HFF-Myc (cell line): ENCODE measurements at places on chromosomes 7 and 10.

GRCh38 chr7:63998549-63998948, at the start of gene ZNF722:
TSS of gene ZNF722 (plus strand) at chr7:63998849. CDS start at chr7:63998962, 113 bp downstream.
- DNase-seq: no peak

DNA sequence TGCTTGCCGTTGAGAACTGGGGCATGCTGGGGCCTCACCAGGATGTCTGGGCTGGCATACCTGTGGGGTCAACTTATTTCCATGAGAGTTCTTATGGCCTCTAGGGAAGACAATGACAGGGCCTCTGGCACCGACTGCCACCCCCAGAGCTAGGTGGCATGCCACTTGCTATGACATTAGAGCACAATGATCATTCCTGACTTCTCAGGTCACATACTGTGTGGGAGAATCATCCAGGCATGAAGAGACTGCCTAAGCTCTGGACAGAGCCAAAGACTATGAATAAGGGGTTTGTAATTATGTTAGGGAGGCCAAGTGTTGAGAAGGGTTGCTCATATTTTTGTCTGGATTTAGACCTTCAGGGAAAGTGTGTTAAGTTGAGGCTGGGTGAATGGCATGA, 97.5 kb downstream of the PTPN20 start:
- DNase-seq: no peak

DNA sequence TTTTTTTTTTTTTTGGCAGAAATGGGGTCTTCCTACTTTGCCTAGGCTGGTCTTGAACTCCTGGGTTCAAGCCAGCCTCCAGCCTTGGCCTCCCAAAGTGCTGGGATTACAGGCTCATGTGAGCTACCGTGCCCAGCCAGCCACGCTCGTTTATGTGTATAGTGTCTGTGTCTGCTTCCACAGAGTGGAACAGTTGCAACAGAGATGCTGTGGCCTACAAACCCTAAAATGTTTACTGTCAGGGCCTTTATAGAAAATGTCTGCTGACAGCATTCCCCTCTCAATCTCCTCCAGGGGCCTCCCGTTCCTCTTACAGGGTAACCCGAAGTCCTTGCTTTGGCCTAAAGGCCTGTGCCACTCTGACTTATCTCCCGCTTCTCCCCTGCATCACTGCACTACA, 87.6 kb upstream of the LEP start:
- no peak for DNase-seq

DNA sequence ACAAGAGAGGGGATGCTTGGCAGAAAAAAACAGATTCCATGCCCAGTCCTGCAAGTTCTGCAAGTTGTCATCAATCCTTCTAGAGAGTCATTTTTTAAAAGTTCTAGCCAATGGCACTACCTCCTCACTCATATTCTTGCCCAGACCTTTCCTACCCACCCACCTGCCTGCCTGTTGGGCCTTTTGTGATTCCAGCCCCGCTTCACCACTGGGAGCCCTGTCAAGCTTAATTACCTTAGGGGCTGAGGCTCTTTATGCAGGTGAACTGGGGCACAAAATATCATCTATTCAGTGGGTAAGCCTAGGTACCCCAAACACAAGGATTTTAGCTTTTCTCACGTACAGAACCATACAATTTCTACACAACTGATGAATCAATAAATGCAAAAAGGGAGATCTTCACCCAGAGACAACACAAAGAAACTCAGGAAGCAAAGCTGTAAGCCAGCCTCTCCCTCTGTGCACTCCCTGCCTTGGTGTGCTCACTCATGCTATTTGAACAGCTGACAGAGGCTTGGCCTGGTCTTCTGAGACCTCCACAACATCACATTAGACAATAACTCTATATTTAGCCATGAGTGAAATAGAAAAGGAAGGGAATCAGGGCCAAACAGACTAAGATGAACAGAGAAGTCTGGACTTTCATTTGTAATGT, 222.6 kb downstream of the HTR7 start:
- no peak for DNase-seq

- peak; percentile 29 for DNase-seq
Observed at GRCh38 chr10:42475168-42476098, 162.9 kb downstream of the ZNF33B start.

DNA sequence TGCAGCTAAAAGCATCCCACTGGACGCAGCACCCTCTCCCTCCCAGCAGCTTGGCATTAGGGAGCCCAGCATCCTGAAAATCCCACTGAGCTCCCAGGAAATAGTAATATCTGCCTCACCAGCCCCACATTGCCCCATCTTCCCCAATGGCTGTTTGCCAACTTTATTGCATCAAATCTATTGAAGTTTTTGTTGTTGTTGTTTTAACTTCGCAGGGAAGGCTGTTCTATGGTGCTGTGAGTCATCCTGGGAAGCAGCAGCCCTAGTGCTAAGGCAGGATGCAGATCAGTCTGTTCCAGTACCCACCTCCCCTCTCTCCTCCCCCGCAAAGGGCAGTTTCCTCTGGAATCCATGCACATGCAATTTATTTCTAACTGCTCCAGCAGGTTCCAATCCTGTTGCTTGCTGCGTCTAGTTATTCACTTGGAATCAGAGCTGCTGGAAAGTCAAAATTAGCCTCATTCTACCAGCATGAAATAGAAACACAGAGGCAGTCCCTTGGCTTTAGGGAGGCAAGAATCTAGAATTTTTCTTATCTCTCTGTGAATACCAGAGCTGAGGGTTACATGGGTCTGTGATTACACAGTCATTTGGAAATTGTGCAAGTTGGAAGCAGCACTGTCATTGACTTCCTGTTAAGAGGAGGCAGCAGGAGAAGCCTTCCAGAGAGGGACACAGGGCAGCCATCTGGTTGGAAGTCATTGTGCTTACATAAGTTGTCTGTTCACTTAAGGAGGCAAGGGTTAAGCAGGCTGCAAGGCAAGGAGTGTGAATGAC, 115.9 kb upstream of the CACUL1 start:
- peak; percentile 66 for DNase-seq

DNA sequence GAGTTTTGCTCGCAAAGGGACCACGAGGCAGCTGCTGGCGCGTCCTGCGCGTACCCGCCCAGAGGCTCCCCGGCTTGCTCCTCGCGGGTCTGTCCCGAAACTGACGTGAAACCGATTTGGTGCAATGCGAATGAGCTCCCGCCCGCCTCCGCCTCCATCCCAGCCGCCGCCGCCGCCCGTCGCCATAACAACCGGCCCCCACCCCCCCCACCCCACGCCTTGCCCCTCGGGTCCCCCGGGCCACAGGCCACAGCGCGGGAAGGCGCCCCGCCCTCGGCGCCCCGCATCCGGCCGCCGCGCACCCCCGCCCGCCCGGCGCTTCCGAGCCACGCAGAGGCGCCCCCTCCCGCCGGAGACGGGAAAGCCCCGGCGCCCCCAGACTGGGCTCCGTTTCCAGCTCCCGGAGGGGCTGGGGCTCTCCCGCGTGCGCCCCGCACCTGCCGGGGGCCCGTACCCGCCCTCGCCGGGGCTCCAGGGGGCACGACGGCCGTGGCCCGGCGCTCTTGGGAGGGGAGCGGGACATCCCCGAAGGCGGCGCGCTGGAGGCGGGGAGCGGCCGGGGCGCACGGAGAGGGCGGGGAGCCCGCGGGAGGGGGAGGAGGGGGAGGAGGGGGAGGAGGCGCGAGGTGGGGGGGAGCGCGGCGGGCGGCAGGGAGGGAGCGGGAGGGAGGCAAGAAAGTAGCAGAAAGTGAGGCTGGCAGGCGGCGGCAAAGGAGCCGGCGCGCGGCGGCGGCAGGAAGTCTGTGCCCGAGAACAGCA, at the start of gene CAMK1D:
TSS of gene CAMK1D (plus strand) at position 678 of the 759 bp plus-strand sequence.
- DNase-seq: no peak

- no peak for DNase-seq
Observed at GRCh38 chr10:32131388-32131787, 75.2 kb upstream of the KIF5B start.

DNA sequence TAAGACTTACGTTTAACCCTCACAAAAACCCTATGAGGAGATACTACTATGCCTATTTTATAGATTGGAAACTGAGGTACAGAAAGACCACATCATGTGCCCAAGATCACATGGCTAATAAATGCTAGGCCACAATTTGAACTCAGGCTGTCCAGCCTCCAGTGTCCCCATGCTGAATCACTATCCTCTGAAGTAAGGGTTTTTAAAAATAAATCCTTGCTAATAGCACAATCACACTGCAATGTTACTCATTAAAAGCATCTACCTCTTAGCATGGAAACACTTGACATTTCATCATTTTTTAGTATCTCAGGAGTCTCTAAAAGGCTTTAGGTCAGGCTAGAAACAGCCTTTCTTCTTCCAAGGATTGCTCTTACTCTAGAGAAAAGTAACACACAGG, 50.0 kb upstream of the PPP1R3C start:
- DNase-seq: no peak

- no peak for DNase-seq
Observed at GRCh38 chr10:72228318-72228751, 12.3 kb upstream of the ASCC1 start.

- DNase-seq: no peak
Observed at GRCh38 chr10:132208462-132209050, 21.8 kb downstream of the DPYSL4 start.

DNA sequence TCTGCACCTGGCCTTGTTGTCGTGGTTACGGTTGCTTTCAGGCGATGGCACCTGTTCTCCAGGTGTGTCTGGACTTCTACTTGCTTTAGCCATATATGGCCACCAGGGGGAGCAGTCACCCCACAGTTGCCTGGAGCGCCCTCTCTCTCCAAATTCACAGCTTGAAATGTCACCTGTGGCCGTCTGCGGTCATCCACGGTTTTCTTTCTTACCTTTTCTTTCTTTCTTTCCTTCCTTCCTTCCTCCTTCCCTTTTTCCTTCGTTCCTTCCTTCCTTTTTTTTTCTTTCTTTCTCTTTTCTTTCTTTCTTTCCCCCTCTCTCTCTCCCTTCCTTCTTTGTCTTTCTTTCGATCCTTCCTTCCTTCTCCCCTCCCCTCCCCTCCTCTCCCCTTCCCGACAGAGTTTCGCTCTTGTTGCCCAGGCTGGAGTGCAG, 150.5 kb upstream of the VKORC1L1 start:
- no peak for DNase-seq

DNA sequence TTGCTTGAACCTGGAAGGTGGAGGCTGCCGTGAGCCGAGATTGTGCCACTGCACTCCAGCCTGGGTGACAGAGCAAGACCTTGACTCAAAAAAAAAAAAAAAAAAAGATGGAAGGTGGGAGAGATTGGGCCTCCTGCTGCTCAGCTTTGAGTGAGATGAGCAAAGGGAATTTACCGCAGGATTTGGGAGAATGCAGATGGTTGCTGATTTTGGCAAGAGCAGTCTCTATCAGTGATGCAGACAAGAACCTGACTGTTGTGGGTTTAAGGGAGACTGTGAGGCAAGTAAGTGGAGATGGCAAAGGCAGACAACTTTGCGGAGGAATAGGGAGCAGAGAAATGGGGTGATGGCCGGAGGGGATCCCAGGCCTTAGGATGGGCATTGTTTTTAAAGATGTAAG, 1140.8 kb upstream of the AUTS2 start:
- DNase-seq: no peak

GRCh38 chr10:112195224-112195623, 11.7 kb upstream of the GPAM start:
- DNase-seq: no peak

GRCh38 chr10:11089272-11089671, 71.6 kb downstream of the CELF2 start:
- no peak for DNase-seq

GRCh38 chr10:69939061-69939460, 113.6 kb upstream of the MACROH2A2 start:
- DNase-seq: no peak

- DNase-seq: no peak
Observed at GRCh38 chr10:79249186-79250121, 97.8 kb upstream of the PPIF start.

- no peak for DNase-seq
Observed at GRCh38 chr10:80075781-80076180, 2.7 kb upstream of the TMEM254 start.

DNA sequence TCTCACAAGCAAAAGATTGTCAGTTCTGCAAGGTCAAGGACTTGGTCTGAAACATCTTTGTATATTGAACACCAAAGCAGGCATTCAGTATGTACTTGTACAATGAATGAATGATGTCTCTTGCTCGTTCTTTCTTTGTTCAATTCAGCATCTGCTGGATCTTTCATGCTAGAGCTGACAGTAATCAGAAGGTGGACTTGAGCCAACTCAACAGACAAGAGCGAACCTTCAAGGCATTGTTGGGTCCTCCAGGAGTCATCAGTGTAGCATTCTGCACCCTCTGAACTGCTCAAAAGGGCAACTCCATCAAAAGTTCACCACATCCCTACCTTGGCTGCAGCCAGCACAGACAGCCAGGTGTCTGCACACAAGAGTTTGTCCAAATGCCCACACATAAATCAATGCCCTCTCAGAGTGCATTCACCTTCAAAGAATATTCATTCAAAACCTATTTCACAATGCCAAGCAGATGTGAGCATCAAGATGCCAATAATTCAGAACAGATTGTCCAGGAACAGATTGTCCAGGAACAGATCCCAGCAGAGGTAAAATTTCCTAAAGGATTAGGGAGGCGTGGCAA, 386.7 kb downstream of the CALN1 start:
- no peak for DNase-seq

- DNase-seq: no peak
Observed at GRCh38 chr10:17913604-17914003, 38.1 kb upstream of the SLC39A12 start.

DNA sequence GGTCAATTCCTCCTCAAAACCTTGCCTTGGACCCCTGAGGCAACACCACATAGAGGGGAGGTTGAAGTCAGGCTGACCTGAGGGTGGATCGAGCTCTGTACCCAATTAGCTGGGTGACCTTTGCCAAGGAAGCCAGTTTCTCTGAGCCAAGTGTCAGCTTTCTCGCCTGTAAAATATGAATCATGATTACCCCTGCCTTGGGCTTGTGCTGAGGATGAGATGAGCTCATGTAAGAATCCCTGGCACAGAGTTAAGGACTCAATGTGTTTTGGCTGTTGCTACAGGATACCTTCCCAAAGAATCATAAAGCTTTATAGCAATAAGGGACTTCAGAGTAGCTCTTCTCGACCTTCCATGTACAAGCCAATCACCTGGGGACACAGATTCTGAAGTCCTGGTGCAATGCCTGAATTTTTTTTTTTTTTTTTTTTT, 43.5 kb upstream of the CACUL1 start:
- DNase-seq: no peak

- DNase-seq: no peak
Observed at GRCh38 chr10:80260295-80261243, 28.9 kb downstream of the MAT1A start.

DNA sequence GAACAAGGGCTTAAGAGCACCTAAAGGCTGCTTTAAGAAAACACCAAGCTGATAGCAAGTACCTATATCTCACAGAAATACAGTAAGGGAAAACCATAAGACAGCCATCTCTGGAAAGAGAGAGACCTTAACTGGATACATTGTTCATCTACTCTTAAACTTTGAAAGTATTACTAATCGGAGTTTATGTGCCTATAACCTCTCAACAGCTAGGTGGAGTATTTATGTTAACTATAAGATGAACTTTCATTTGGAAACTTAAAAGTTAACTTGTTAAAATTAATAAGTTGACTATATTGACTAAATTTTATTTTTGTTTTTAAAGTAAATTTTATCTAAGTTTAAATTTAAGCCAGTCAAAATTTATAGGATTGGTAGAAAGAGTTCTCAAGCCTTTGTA, 90.6 kb downstream of the USP6NL start:
- DNase-seq: no peak

DNA sequence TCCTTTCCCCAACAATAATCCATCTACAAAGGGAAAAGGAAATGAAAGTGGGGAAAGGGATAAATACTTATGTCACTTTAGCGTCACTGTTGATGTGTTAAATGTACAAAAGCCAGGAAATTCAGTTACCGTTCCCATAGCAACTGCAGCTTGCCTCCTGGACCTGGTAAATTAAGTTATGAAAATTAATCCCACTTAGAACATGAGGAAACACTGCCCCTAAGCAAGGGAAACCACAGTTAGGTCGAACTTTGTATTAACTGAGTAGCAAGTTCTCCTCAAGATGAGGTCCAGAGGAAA, 338.2 kb upstream of the AOAH start:
- no peak for DNase-seq

GRCh38 chr7:114917211-114917839, 4.6 kb upstream of the MDFIC start:
- no peak for DNase-seq
